SW480 (cell line): ENCODE measurements at places on chromosomes 13 and 19.

- no peak for DNase-seq
These were observed 100.6 kb upstream of the FRY start for GRCh38 chr13:31930901-31931522.

DNA sequence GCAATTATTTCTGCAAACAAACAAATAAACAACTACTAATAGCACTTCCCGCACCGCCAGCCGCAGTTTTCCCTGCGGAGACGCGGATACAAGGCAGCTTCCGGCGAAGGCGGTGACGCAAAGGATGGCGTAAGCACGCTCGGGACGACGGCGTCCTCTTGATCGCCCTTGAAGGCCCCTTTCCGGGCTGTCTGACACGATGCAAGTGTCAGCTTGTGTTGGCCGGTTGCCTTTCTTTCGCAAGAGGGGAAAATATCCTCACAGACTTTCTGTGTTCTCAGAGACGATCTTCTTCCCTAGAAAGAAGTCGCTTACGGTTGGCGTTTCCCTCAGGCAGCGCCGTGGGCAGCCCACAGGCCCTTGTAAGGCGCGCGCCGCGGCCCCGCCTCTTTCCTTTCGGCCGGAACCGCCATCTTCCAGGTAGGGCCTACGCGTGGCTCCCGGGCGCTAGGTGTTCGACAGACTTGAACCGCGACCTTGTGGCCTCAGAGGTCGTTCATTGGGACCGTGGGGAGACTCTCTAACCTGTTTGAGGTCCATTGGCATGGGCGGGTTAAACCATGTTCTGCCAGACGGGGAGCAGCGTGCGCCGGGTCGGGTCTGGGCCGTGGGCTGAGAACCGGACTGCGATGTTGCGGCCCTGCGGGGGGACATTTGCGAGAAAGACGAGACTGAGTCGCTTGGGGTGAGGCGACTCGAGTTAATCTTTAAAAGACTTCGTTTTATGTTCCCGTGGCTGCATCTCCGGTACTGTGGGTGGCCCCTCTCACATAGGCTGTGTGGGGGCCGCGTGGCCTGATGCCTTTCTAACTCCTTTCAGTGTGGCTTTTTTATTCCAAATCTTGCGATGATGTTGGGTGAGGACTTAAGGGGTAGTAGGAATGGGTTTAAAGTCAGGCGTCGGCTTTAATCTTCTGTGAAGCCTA is at the start of gene RPL21:
RPL21 (plus strand) TSS at position 393 of the 926 bp plus-strand sequence. CDS start 2,219 bp downstream, outside the sequence.
- DNase-seq: peak; percentile 95

- no peak for DNase-seq
These were observed 37.3 kb upstream of the GTF2F2 start for GRCh38 chr13:45082964-45083363.

GRCh38 chr13:74305876-74306275 is 171.7 kb upstream of the KLF12 start:
- DNase-seq: no peak

GRCh38 chr19:3809881-3810707 is 23.9 kb upstream of the MATK start:
- no peak for DNase-seq

DNA sequence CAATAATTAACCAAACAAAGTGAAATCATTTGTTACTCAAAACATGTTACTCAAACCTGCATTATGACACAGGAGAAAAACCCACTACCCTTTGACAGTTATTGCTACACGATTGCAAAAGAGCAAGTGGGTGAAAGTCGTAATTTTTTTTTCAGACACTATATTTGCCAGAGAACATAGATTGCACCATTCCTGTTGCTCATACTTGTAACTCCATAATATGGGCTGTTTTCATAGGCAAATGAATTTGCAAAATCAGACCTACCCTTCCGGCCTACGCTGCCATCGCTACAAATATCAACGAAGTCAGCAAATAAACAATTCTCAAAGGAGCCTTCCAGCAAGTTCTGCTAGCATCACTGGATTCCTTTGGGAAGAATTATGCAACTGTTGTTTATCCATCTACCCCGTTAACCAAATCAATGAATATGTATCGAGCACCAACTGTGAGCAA is 396.5 kb downstream of the IRS2 start:
- no peak for DNase-seq

- DNase-seq: peak; percentile 98
These were observed 897 bp downstream of the C19orf33 start for GRCh38 chr19:38304866-38305429.

GRCh38 chr19:19775891-19776205 is 42.9 kb upstream of the ZNF14 start:
- no peak for DNase-seq

DNA sequence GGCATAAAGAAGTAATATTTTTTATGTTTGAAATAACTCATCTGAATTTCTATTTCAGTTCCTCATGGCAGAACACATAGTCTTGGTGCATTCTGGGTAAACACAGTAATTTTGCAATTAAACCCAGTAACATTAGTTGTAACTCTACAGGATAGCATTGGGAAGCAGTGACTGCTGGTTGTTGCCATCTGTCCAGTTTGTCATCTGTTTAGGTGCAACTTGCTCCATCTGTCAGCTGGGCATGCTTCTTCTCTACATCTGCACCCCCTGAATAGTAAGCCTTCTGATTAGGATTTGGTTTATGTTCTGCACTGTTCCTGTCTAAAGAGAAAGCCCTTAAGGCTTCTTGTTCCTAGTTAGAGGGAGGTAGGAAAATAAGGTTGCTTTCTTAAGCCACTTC is 63.5 kb upstream of the CSNK1A1L start:
- DNase-seq: no peak

DNA sequence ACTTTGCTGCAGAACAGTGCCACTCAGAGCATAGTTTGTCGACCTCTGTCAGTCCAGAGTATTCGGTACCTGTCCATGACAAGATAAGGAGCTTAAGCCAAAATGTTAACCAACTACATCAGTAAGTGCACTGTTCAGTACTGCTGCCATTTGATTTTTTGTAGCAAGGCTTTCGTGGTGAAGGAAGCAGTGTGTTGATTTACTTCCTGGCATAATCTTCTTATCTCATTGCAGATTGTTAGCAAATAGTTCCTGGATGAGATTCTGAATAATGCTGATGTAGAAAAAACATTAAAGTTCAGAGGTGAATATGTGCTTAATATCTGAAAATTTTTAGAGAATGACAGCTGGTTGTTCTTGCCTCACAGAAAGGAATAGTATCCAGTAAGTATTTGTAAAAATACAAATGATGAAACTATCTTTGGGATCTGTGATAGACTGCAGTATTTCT is 85.7 kb downstream of the LRRC63 start:
- DNase-seq: no peak

DNA sequence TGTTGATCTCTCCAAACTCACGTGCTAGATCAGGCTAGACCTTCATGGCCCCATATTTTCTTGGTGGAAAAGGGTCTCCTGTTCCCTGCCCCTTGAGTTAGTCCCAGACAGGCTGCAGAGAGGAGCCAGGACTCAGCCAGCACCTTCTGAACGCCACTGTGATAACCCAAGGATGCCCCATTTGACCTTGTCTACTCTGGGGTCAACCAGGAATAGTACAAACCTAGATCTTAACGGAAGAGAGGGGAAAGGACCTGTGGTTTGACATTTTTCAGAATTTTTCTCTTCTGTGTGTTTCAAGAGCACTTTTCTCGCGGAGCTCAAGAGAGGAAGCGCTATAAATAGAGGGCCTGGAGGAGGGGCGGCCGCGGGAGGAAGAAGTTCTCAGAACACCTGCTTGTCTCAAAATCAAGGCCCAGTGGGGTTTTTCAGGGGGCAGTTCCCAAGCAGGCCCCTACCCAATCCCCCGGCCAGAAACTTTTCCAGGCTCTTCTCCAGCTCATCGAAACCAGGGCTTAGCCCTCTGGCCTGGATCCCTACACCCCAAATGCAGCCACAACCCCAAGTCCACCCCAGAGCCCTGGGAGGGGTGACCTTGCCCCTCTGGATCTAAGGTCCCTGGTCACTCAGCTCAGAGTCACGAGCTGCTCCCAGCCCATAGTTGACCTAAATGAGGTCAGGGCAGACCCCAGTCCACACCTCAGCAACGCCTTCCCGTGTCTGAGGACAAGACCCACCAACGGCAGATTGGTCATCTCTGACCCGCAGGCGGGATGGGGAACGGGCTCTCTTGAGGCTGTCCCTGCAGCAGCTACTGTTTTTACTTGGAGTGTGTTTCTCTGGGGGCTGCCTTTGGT is 75.6 kb upstream of the TM9SF2 start:
- no peak for DNase-seq

DNA sequence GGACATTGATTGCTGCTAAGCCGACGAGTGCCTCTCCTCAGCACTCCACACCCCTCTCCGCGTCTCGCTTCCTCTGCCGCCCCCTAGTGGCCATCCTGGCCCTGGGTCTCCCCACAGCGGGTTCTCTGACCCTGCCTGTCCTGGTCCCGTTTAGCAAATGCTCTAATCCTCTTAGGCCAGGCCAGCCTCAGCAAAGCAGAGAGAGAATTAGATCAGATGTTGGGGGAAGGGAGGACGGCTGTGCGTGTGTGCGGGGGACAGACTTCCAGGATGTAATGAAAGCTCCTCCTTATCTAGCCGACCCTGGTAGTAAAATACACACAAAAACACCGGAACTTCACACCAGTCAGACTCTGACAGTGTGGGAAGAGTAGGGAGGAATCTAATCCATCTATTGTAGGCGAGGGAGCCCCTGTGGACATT is 4.5 kb downstream of the TPRX2 start:
- DNase-seq: peak; percentile 78

DNA sequence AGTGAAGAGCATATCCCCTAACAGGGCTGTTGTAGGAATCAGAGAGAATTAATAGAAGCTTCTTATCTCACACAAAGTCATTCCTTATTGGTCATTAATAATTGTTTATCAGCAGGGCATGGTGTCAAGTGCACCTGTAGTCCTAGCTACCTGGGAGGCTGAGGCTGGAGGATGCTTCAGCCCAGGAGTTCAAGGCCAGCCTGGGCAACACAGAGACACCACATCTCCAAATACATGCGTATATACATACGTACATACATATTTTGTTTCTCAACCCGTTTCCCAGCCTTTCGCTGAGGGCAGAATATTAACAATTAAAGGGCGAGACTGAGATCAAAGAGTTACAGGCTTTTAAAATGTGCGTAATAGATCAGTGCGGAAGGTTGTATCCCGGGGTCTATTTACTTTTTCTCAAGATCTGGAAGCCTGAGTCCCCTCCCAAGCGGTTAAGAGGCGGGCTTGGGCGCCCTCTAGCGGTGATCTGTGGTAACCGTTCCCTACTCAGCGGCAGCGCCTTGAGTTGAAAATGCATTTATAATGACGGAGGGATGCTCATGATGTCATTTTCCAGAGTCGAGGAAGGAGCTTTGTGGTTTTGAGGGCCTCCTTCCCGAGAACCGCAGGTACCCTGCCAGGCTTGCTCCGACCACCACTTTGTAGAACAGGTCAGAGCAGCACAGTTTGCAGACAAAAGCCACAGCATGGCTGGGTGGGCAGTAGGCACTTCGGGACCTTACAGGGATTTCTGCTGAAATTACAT is 169.6 kb upstream of the GPR12 start:
- DNase-seq: peak; percentile 61

DNA sequence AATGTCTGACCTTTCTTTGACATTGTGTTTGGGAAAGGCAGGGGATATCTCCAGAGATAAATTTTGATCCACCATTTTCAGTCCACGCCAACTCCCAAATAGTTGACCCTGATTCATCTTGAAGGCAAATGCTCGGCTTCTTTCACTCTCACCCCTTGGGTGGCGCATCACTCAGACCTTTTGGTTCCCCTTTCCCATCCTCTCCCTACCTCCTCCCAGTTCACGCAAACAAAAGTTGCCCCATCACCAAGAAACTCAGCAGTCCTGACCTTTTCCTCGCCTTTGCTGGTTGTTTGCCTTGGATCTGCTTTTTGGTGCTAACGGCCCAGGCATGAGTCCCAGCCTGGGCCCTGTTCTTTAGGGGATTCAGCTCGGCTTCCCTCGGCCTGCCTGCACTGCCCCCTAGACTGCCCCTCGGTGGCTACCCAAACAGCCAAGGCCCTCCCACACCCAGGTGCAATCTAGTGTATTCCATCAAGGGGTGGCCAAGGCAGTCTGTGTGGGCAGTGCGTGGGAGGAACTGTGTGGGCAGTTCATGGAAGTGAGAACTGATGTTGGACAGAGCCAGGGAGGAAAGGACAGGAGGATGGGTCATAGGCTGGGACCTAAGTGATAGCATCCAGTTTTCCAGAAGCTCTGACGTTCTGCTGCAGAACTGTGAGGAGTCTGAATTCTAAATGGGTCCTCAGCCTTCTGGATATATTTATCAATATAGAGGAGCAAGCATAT is 255.7 kb downstream of the DLEU7 start:
- no peak for DNase-seq

- no peak for DNase-seq
These were observed 210.4 kb upstream of the ZNF536 start for GRCh38 chr19:30161770-30162169.

GRCh38 chr19:35613574-35613973 is 1.0 kb downstream of the HAUS5 start:
- no peak for DNase-seq

GRCh38 chr19:38850976-38851621 is 1.3 kb upstream of the HNRNPL start:
- DNase-seq: no peak

DNA sequence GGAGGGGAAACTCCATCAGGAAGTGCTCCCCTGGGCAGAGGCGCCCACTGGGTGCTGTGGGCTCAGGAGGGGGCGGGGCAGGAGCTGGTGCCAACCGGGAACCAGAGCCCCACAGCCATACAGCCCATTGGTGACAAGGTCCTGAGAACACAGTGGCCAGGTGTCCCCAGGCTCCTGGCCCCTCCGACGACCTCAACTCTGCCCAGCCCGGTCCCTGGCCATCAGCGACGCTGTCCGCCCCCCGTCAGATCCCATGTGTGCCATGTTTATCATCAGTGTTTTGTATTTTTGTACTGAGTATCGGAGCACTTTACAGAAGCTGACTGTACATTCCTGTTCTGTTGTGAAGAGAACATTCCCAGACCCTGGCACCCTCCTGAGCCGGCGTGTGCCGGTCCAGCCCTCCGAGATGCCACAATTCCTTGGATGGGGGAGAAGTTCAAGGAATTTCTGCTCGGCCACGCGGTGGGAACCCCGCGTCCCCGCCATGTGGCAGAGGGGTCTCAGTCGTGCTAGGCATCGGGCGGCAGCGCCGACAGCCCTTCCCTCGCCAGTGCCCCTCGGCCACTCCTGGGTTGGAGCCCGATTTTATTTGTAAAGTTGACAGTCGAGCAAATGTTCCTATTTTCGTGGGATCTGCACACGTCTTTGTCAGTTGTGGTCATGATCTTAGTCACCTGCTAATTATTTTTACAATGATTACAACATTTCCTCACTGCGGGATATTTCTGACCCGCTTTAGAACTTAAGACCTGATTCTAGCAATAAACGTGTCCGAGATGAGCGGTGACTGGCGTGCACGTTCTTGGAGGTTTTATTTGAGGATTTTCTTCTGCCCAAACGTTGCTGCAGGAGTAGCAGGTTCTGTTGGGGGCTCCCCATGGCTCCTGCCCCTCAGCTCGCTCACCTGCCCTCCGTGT is 16.9 kb downstream of the PEX11G start:
- no peak for DNase-seq

DNA sequence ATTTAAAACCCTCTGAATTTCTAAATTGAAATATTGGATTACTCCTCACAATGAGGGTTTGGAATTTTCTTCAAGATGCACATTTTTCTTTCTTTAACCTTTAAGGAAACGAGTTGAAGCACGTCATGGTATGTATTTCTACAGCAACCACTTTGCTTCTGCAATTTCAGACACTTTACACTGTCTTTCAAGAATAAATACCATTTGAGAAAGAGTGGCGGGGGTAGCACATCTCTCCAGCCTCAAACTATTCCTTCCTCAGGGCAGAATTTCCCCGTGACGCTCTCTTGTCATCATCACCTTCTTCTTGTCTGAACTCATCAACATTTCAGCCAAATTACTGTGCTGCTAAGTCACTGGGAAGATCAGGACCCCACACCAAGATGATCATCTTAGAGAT is 1073.4 kb downstream of the EFNB2 start:
- DNase-seq: no peak

- no peak for DNase-seq
These were observed 23.6 kb downstream of the TUBA3C start for GRCh38 chr13:19158006-19158405.
